ENCODE measurements at places on chromosomes 6 and 20.
A peak's percentile ranks its signal among the peaks of the same experiment; 100 is the strongest.

GRCh38 chr20:61525781-61526431 is 273.8 kb downstream of the CDH4 start:
- no peak for DNase-seq

DNA sequence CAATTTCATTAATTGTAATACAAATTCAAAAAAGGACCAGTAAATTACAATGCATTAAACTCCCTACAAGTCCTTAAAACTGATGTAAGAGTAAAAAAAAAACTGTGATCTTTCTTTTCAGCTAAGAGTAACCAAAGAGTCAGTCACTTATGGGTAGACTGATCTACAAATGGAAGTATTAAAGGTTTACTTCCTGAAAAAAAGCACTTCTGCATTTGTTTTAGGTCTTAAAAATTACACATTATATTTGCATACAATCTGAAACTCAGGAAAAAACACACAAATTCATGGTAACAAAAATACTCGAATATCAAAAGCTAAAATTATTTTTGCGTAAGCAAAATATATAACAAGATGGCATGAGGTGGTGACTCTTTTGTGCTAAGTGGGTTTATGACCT is 23.5 kb downstream of the USP49 start:
- DNase-seq: peak; percentile 28

DNA sequence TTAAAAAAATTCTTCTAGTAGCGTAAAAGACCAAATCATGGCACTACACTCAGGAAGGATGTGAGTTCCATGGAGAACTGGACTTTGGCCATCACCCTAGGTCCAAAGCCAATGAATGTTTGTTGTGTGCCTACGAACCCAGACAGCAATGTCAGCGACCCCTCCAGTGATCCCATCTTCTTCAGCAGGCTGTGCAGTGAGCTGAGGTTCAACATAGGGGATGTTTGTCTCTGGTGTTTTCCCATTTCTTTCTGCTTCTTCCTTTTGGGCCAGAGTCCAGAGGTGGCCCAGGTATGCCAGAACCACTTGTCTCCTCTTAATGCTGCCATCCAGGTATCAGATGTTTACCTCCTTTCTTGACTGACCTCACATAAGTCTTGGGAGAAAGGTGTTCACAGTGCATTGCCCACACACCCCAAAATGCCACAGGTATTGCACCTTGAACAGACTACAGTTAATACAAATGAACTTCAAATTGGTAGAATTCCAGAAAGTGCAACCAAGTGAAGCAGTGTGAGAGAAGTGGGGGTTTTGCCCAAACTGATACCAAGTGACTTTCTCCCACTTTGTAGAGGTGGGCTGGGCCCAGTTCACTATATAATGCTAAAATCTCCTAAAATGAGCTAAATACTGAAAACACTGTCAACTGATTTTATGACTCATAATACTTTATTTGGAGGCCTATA is 14.1 kb downstream of the KIZ start:
- no peak for DNase-seq

DNA sequence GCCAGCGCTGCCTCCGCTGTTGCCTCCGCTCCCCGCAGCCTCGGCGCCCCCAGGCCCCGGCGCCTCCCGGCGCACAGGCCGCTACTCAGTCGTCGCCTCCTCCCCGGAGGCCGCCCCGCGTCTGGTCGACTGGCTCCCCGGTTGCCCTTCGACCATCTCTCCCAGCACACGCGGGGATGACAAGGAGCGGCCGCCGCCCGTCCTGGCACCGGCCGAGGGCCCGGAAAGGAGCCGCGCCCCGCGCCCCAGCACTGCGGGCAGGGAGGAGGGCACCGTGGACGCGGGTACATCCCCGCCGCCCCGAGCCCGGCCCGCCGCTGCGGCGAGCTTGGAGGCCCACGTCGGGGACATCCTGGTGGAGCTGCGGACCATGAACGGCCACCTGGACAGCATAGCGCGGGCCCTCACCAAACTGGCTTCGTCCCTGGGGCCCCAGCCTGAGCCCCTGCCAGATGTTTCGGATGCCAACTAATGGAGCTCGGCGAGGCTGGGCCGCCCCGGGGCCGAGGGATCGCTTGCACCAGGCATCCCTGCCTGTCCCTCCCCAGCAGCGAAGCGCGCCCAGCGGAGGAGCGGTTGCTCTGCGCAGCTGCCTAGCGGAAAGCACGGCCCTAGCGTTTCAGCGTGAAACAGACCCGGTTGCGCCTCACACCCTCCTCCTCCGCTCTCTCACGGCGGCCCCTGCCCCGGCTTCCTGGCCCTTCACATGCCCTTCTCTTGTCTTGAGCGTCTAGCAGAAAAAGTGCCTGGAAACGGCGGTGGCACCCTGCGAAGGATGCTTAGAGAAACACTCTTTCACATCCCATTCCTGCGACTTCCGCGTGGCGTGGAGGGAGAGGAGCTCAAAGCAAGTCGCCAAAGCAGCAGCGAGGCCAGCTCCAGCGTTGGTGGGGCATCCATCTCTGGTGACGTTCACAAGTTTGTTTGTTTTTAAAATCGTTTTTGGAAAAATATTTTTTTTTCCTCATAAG is 285.8 kb upstream of the SUPT3H start:
- DNase-seq: peak; percentile 54

DNA sequence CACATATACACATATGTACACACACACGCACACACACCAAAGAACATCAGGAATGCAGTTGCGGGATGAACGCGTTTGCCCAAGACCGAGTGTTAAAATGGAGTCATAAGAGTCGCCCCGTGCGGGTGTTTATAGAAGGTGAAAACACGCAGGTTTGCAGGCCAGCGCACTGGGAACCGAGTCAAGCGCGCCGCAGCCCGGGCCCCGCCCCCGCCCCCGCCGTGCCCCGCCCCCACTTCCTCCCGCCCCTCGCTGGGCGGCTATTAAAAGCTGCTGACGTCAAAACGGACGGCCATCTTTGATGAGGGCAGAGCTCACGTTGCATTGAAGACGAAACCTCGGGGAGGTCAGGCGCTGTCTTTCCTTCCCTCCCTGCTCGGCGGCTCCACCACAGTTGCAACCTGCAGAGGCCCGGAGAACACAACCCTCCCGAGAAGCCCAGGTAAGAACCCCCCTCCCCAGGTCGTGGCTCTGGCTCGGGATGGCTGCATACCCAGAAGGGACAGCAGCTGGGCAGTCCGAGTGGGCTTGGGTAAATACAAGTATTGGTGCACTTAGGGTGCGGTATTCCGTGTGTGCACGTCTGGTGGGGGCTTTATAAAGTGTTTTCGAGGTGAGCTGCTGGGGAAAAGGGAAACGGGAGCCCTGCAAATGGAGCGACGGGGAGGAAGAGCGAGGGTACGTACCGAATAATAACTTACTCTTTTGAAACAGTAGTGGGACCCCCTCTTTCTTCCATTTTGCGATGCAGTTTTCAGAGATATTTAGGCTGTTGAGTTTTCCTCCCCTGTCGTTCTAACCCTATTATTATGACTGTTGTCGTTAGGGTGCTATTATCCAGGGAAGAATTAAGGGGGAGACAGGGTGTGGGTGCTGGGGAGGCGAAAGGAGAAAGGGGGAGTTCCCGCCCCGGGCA is at the start of gene SNAP25:
SNAP25 (plus strand) TSS at position 295 of the 916 bp plus-strand sequence. CDS start 56,662 bp downstream, outside the sequence.
- peak; percentile 59 for DNase-seq

DNA sequence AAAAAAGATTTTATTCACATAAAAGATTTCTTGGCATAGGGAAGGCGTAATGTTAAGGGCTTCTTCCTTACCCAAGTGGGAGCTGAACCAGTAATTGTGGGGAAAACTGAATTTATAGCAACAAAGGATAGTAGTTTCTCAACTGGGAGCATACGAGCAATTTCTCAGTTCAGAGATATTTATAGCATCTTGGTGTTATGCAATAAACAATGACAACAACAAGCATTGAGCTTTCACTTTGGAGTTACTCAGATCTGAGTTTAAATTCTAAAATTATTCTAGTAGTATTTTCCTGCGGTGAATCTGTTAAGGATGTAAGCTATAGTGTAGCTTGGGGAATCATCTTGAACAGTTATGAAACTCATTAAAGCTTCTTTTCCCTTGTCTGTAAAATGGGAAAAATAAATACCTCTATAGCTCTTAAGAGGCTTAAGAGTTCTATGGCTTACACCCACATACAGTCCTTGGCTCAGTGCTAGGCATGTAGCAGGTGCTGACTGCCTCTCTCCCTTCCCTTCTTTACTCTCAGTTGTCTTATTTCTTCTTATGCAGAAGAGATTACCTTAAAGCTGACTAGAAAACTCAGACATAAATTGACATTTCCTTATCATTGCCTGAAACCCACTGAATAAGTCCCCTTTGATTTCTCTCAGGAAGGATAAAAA is 58.8 kb downstream of the SAMD5 start:
- DNase-seq: peak; percentile 21

GRCh38 chr6:24902782-24903181 is 33.0 kb downstream of the RIPOR2 start:
- no peak for DNase-seq

GRCh38 chr20:7712661-7713060 is 227.6 kb downstream of the HAO1 start:
- no peak for DNase-seq

All from suppressor macrophage treated with lipopolysaccharide for 4 hours (primary cell).